ENCODE measurements at places on chromosomes 5 and 9. TPM values are rescaled to one million over a fixed set of nuclear protein-coding genes. Genes with fewer than 3 reads are reported as not detected.

SLC28A3 gene
- total RNA-seq: 0.14 TPM

ADAMTS12 gene
- total RNA-seq: not detected

SLC2A6 gene
- 2.7 TPM for total RNA-seq

NIPBL gene
- 60.1 TPM for total RNA-seq

HIGD2A gene
- 105 TPM for total RNA-seq

FOXD4L5 gene
- total RNA-seq: not detected
